SW 1271 (cell line): ENCODE measurements at places on chromosomes 4 and X.

GRCh38 chr4:37661772-37662171 lies 24.4 kb downstream of the RELL1 start:
- DNase-seq = no peak

- DNase-seq = no peak
Observed at GRCh38 chr4:128516301-128516969, 228.8 kb upstream of the PGRMC2 start.

DNA sequence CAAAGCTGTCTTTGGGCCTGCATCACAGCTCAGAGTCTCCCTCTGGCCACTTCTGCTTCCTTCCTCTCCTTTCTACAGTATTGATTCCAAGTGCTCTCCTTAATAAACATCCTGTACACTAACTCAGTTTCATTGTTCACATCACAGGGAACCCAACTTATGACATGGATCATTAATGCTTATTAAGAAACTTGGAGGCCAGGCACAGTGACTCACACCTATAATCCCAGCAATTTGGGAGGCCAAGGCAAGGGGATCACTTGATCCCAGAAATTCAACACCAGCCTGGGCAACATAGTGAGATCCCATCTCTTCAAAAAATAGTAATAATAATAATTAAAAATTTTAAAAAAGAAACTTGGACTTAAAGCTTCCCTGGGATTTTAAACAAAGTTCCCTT lies 89.2 kb upstream of the EFHC2 start:
- DNase-seq = no peak

DNA sequence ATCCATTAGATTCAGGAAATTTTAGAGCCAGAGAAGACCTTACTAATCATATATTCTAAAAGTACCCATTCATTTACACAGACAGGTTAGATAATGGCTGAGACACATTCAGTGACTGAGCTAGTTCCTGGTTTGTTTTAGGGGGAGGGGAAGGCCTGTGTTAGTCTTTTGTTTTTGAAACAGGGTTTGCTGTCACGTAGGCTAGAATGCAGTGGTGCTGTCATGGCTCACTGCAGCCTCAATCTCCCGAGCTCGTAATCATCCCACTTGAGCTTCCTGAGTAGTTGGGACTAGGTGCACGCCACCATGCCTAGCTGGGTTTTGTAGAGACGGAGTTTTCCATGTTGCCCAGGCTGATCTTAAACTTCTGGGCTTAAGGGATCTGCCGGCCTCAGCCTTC lies 10.1 kb downstream of the RBPJ start:
- no peak for DNase-seq

GRCh38 chr4:8745005-8745790 lies 126.4 kb downstream of the HMX1 start:
- no peak for DNase-seq

- no peak for DNase-seq
Observed at GRCh38 chr4:99013402-99013843, 17.9 kb downstream of the METAP1 start.
